ENCODE measurements at places on chromosomes 2 and 18.

GRCh38 chr18:43606795-43607194, 329.5 kb upstream of the SYT4 start:
- DNase-seq: no peak

- no peak for DNase-seq
Observed at GRCh38 chr2:3142210-3142609, 235.4 kb downstream of the EIPR1 start.

DNA sequence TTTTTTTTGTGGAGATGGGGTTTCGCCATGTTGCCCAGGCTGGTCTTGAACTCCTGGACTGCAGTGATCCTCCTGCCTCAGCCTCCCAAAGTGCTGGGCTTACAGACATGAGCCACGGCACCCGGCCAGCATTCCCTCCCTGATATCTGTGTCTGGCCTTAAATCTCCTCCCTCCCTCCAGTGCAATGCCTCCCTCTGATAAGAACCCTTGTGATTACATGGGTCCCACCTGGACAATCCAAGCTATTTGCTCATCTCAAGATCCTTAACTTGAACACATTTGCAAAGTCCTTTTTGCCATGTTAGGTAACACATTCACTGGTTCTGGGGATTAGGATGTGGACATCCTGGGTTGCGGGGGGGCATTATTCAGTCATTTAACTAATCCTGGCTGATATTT, 40.5 kb upstream of the CREB1 start:
- no peak for DNase-seq

GRCh38 chr2:101474731-101475384, at the start of gene RFX8:
Gene RFX8, minus strand, starts transcription at chr2:101475112. Its CDS starts 8,264 bp downstream, at chr2:101466848.
- DNase-seq: peak; percentile 22

- DNase-seq: no peak
Observed at GRCh38 chr2:241052677-241053360, 49.3 kb downstream of the MTERF4 start.

DNA sequence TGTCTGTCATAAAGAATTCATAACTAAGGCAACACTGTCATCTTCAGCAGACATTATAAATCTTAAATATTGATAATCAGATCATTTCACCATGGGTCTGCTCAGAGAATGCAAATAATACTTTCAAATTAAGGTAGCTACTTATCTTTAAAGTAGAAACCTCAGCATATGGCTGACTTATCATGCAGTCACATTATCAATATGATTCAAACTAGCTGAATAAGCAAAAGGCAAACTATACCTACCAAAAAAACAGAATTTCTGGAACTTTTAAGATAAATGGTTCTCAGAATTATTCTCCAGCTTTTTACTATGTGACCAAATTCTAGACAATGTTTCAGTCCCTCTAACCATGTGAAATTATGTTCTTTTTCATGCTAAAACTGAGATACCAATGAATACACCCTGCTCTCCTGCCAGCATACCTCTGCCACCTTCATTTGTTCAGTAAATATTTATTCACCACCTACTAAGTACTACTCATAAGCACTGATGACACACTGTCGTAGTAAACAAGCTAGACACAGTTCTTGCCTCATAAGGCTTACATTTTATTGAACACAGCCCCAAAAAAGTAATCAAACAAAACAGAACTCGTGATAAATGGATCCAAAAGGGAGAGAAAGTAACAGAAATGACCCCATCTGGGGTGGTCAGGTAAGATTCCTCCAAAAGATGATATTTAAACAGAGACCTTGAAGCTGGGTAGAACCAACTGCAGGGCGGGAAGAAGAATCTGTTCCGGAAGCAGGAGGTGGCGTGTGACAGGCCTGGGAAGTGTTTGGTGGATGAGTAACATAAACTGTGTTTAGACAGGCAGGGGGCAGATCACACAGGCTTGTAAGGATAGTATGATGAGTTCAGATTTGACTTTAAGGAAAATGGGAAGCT, 17.7 kb downstream of the SPIRE1 start:
- DNase-seq: no peak

DNA sequence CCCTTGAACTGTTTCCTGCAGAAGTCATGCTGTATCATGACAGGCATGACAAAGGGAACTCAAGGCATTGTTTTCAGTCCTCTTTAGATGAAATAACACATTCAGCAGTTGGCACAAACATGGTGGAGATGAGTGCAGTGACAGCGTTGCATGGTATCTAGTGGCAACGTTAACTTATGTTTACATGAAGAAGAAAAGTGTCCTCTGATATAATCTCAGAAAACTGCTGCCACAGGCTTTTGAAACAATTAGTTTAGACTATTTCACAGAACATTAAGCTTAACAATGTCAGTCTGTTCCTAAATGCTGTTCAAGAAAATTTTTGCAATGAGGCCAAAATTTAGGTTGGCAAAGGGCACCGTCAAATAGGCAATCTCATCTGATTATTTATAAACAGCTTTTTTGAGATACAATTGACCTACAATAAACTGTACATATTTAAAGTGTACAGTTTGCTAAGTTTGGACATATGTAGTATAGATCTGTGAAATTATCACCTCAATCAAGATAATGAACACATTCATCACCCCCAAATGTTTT, 64.7 kb downstream of the LYPD6B start:
- no peak for DNase-seq

- no peak for DNase-seq
Observed at GRCh38 chr2:5666798-5667197, 25.4 kb upstream of the SOX11 start.

GRCh38 chr2:79219383-79219988, 59.9 kb upstream of the REG3A start:
- DNase-seq: no peak

- no peak for DNase-seq
Observed at GRCh38 chr2:14642499-14642898, 10.0 kb downstream of the LRATD1 start.

DNA sequence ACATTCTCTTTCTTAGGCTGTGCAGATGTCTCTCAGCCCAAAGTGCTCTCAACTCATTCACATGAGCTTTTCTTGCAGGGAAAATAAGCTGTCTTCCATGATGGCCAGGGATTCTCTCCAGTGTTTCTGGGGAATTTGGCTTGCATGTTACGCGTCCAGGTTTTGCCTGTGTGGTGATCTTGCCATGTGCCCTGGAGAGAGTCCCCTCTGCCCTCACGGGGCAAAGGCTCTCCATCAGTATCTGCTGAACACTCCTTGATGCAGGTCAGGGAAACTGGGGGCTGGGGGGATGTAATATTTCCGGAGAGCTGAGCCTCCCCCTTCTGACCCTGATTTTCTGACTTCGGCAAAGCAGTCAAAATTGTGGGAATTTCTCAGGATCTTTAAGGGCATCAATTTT, 87.6 kb downstream of the ACKR3 start:
- DNase-seq: no peak
